ENCODE measurements at places on chromosomes 6 and 20.

GRCh38 chr6:68339488-68340131 is 295.5 kb upstream of the ADGRB3 start:
- no peak for DNase-seq

DNA sequence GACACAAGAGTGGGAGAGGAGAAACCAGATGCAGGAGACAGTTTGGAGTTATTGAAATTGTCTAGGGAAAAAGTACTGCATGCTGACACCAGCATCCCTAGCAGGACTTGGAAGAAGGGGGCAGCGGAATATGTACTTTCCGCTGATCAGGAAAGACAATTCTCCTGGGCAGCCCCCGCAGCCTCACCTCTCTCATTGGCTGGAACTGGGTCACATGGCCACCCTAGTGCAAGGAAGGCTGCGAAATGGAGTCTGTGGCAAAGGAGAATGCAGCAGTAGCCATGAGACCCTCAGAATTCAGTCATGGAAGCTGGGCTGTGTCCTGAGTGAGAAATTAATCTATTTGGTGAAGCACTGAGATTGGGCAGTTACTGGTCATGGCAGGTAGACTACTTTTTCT is 131.3 kb downstream of the CLIC5 start:
- DNase-seq: no peak

- DNase-seq: no peak
Observed at GRCh38 chr20:2210646-2211552, 84.9 kb upstream of the TGM3 start.

- no peak for DNase-seq
Observed at GRCh38 chr20:8867038-8867740, 201.7 kb upstream of the PLCB4 start.

GRCh38 chr6:30200551-30201281 is 12.5 kb downstream of the TRIM26 start:
- DNase-seq: no peak

DNA sequence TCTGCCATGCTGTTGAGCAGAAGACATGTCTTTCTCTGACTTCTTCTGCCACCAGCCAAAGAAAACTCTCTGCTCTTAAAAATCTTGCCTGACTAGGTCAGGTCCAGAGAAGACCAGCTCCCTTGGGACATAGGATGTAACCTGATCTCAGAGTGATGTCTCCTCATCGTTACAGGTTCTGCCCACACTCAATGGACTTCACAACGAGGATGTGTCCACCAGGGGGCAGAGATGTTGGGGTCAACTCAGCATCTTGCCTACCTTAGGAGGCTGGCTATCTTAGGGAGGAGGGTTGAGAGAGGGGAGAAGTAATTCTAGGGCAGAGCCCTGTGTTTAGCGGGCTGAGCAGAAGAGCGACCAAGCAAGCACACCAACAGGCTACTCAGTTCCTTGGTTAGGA is 207.6 kb upstream of the CDH4 start:
- no peak for DNase-seq

GRCh38 chr6:52995913-52996645 is 995 bp upstream of the GSTA4 start:
- peak; percentile 3 for DNase-seq

GRCh38 chr20:35192118-35192872 is 20.4 kb downstream of the PROCR start:
- DNase-seq: no peak

- DNase-seq: no peak
Observed at GRCh38 chr20:33656010-33656782, 5.9 kb upstream of the C20orf144 start.

DNA sequence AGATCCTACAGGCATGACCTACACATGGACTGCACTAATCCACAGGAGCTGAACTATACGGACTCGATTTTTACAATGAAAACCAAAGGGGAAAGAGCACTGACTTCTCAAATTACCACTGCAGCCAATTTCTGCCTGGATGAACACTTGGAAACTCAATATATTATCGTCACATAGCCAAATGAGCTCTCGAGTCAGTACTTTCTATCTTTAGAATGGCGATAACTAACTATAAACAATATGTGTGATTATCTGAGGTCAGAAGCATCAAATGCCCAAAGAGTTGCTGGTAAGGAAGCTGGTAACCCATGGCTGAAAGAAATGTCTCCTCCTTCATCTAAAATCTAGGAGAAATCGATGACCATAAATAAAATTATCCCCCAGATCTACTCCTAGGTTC is 86.7 kb downstream of the KIF16B start:
- DNase-seq: no peak

- no peak for DNase-seq
Observed at GRCh38 chr6:16358531-16359138, 120.2 kb downstream of the GMPR start.

DNA sequence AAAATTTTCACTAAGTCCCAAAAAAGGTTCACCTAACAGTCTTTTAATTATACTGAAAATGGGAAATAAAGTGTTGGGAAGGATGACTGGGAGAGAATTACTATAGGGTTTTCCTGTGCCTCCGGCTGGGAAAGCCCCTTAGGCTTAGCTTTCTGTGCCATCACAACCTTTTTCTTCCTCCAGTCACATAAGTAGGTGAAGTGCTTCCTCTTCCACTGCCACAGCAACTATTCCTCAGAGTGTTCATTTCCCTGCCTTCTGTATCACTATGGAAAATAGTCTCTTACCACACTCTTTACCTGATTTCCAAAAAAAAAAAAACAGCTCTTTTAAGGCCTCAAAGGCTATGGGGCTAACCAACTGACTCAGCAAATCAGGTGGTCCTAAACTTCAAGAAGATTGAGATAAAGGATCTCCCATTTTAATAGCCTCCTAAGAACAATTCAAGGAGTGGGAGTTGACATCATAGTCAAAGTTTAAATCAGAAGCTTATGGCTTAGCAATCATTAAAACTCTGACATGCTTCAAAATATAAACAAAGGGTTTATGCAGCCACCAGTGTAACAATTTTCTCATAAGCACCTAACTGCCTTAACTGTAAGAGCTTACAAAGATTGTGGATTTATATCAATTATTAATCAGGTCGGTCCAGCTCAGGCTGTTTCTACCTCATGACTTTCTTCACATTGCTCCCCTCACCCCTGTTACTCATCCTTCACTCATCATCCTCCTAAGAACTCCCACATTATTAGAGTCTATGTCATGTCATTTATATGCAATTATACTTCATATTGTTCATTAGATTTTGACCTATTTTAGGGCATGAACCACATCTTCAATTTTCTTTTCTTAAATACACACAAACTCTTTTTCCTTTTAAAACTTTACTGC is 95.3 kb downstream of the RNGTT start:
- DNase-seq: no peak

DNA sequence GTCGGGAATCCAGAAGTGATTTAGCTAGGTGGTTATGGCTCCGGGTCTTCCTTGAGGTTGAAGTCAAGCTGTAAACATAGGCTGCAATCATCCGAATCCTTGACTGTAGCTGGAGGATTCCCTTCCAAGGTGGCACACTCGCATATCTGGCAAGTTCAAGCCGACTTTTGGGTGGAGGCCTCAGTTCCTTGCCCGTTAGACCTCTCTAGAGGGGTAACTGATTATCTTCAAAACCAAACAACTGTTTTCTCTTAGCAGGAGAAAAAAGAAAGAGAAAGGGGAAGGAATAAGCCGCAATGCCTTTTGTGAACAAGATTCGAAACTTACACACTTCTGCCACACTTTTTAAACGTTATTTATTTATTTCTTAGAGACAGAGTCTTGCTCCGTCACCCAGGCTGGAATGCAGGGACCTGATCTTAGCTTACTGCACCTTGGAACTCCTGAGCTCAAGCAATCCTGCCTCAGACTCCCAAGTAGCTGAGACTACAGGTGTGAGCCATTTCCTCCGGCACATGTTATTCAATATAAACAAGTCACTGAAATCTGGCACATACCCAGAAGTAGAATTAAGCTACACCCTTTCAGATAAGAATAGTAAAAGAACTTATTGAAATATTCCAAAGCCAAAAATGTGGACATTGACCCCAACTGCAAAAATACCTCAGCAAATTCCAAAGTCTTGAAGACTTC is 76.3 kb downstream of the HFE start:
- no peak for DNase-seq

DNA sequence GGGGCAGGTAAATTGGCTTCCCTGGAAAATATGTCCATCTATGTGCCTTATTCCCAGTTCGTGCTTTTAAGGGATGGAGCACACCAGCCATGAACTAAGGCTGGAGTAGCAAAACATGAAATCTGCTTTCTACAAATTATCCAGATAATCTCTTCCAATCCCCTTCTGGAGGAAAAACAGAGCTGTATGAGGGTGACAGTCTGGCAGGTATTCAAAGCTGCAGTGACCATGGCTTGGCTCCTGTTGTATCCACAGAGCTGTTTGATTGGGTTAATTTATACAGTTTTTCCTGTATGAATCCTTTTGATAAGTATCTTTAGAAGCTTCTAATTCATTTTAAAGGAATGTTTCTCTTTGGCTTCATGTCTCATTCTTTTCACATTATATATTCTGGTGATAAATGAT is 144.4 kb downstream of the AIG1 start:
- no peak for DNase-seq

- DNase-seq: no peak
Observed at GRCh38 chr20:35871259-35871771, 83.0 kb downstream of the SCAND1 start.

DNA sequence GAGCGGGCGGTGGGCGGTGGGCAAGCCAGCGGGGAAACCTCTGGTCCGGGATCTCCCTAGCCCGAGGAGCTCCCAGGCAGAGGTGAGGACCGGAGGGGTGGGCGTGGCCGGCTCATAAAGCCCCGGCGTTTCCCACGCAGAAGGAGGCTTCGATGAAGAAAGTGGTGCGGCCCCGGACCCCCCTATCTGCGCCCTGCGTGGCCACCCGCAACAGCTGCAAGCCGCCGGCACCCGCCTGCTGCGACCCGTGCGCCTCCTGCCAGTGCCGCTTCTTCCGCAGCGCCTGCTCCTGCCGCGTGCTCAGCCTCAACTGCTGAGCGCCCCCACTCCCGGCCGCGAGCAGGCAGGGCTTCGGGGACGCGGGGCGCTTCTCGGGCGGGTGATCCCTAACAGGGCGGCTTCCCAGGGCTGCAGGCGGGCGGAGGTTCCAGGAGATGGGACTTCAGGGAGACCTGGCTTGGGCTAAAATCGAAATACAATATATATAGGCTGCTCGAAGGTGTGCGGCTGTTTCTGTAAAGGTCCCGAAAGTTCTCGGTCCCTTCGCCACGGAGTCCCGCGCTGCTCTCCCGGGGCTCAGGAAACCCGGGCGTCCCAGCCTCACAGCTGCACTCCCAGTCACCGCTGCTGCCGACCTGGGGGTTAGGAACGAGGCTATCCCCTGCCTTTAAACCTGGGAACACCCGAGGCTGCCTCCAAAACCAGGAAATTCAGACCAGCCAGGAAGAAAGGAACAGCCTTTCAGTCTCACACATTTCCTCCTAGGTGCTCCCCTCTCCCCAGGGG is 27.8 kb downstream of the ASIP start:
- no peak for DNase-seq

DNA sequence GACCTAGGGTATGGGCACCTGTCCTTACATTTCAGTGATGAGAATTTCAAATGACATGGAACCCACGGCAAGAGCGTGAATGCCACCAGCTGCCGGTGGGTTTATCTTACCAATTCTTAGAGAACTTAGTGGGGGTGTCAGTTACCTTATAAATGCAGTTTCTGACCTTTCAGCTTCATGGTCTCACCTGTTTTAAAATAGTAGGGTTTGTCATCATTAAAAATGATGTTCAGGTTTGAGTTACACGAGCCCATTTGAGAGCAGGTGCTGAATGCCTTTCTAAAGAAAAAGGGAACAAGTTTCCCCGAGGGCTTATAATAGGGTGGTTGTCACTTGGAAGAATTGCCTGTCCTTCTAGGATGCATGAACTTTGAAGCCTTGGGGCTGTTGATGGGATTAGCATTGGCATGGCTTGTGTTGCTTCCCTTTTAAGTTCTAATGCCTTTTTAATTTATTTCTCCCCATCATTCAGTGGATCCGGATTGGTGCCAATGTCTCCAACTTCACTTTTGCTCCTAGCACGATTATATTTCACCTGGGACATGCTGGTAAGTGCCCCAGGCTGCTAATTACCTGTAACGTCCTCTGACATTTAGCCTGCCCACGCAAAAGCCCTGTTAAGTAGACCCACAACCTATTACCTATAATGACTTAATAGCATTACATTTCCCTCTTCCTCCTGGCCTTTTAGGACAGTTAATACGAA is 27.9 kb downstream of the GHRH start:
- no peak for DNase-seq
